NCI-H345 (cell line): ENCODE measurements at places on chromosomes 16 and 17.
A peak's percentile ranks its signal among the peaks of the same experiment; 100 is the strongest.

DNA sequence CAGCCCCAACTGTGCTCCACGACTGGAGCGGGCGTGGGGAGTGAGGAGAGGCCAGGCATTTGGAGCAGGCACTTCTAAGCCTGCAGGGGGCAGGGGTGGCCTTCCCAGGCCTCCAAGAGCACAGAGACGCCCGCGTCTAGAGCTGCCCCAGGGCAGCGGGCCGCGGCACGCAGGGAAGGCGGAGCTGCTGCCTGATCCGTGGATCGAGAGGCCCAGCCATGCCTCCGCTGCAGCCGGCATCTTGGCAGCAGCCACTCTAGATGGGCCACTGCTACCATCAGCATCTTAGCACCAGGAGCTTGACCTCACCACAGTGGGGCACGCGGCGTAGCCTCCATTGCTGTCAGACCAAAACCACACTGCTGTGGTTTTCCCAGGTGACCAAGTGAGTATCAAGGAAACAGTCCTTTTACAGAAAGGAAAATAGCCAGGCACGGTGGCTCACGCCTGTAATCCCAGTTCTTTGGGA lies 20.4 kb upstream of the WDR45B start:
- peak; percentile 38 for DNase-seq

DNA sequence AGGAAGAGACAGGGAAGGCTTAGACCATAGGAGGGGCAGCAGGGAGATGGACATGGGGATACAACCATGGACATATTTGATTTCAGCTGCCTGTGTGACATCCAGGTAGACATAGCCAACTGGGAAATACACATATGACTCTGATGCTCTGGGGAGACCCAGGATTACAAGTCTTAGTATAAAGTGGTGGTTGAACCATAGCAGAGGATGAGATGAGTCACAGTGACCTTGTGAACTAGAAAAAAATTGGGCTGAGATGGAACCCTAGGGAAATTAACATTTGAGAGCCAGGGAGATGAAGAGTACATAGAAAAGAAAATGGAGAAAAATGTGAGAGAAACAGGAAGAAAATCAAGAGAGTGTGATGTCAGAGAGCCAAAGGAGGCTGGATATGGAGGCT lies 10.2 kb downstream of the MARCHF10 start:
- DNase-seq: no peak

- DNase-seq: no peak
Observed at GRCh38 chr16:77445324-77445723, 10.5 kb upstream of the ADAMTS18 start.

DNA sequence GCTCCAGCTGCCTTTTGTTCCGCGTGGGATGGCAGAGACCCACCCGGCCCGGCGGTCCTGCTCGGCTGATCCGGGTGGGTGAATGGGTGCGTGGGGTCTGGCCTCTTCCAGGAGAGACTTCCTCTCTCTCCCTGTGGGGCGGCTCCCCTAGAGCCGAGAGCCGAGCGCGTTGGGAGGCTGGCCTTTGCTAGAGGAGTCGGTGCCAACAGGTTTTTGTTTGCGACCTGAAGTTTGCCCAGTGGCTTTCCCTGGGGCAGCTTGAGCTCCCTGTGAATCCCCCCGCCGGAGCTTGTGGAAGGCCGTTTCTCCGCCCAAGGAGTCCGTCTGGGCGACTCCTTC lies 970 bp downstream of the EPN2 start:
- peak; percentile 24 for DNase-seq

DNA sequence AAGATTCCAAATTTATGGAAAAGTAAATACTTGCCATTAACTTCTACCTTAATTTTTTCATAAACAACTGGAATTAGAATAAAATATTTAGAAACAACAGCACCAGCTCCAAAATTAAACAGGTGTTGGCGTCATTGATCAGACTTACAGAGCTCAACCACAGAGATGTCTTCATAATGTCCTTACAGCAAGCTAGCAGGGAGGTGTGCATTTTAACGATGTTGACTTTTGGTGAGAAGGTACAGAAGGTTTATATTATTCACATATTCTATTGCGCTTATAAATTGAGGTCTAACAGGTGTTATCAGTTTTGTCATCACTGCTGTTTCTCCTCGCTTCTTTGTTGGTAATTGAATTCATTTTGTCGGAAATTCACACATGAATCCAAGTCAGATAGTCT lies 226.2 kb upstream of the CA10 start:
- peak; percentile 5 for DNase-seq

DNA sequence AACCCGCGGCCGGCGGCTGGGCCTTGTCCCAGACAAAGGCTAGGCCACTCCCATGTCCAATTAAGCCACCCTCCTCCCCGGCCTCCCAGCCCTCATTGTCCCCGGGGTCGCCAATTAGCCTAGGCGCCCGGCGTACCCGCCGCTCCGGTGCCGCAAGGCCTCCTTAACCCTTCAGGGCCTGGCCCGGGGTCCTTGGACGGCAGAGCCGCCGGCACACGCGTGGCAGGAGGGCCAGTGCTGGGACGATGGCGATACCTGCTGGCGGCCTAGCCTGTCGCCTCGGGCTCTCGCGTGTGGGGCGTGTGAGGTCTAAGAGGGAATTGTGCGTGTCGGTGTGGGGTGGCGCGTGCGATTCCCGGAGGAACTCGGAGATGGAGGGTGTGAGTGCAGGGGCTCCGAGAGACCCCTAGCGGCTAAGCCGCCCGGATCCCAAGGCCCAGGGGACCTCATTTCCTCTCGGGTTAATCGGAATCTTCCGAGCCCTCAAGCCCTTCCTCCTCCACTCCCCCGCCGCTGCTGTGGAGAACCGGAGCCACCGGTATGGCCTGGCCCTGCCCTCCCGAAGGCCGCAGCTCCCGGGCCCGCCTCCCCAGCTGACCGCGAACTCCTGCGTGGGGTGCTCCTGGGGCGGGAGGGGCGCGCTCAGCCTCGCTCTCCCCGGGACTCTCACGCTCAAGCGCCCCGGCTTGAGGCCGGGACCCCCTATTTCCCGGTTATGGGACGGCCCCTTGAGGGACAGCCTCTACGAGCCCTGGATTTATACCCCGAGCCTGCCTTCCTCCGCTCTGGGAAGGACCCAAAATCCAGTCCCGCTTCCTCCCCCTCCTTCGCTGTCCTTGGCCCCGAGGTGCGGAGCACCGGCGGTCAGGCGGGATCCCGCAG lies 11.9 kb downstream of the TBX2 start:
- DNase-seq: no peak

DNA sequence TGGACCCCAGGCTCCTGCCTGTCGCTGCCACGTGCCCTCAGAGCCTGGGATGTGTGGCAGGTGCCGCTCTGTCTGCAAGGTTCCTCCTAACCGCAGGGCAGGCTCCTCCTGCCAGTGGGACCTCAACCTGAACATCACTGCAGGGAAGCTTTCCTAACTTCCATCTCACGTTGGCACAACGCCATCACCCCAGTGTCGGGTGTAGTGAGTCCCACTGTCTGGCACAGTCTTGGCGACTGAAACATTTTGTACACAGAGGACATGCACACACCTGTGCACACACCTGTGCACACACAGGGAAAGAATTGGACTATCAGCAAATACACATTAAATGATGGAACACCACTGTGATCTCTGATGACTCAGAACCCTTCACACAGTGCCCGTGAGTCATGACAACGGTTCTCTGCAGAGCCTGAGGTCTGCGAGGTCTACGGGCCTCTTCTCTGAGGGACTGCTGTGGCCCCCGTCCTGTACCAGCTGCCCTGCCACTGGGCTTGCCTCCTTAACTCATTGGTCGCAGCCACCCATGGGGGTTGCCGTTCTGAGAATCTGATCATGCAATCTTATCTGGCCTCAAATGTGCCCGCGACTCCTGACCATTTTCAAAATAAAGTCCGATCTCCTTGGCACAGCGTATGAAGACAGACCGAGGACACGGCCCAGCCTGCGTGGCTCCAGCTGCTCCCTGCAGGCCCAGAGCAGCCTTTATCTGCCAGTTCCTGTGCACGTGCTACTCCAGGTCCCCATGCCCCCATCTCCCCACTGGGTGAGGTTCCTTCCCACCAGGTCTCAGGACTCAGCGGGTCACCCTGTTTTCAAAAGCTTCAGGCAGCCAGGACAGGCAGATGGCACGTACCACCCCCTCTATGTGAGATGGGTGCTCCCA lies 7.6 kb downstream of the CCDC57 start:
- DNase-seq: peak; percentile 96

DNA sequence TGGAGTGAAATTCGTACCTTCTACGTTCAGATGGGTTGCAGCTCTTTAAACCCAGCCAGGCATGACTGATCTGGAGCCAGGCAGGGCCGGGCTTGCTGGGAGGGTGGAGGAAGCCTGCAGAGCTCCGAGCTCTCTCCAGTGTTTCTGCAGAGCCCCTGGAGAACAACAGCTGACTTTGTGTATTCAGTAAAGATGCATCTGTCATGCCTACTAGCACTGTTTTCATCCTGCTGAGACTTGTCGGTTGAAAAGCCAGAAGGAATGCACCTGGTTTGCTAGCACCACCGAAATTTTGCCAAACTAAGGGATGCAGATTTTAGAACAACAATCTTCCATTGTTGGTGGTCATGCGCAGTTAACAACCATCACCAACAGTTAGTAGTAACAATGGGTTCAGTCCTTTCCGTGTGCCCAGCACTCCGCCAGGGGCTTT lies 22.4 kb upstream of the SCNN1B start:
- DNase-seq: peak; percentile 97

GRCh38 chr17:14918540-14918939 lies 346.6 kb downstream of the PMP22 start:
- no peak for DNase-seq

- no peak for DNase-seq
Observed at GRCh38 chr17:11589716-11590115, 8.6 kb upstream of the DNAH9 start.

DNA sequence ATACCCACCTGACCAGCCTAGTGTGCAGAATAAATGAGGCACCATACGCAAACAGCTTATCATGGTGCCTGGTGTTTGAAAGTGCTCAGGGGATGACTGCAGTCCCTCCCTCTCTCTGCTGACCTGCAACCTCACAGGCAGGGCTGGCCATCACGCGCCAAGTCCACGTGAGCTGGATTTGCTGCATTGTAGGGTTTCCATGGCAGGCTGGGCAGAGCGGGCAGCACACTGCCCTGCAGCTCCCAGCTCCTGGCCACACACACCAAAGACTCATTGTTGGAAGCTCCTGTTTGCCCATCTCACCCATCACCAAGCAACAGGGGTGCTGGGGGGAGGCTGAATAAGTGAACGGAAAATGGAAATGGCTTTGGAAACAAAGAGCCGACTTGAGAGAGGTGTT lies 81.8 kb downstream of the IRX3 start:
- no peak for DNase-seq

DNA sequence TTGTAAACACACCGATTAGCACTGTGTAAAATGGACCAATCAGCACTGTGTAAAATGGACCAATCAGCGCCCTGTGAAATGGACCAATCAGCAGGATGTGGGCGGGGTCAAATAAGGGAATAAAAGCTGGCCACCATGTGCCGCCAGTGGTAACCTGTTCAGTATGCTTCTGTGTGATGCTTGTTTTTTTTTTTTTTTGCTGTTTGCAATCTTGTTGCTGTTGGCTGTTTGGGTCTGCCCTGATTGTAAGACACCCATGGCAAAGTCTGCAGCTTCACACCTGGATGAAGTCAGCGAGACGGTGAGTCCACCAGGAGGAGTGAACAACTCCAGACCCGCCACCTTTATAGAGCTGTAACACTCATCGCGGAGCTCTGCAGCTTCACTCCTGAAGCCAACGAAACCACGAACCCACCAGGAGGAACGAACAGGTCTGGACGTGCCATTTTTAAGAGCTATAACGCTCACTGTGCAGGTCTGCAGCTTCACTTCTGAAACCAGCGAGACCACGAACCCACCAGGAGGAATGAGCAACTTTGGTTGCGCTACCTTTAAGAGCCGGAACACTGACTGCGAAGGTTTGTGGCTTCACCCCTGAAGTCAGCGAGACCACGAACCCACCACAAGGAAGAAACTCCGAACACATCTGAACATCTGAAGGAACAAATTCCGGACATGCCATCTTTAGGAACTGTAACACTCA lies 85.0 kb upstream of the MED9 start:
- DNase-seq: no peak

DNA sequence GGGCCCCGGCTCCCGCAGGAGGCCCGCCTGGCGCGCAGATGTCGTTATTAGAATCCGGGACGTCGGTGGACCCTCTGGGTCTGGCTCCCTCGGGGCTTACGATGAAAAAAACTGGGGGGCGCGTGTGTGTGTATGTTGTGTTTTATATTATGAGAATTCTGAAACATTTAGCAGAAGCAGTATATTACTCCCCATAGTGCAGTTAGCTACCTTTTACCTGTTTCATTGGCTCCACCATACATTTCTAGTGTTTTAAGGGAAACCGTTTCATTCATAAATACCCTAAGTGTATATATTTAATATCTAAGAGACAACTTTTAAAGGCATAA lies 486 bp upstream of the DNAJA2 start:
- DNase-seq: no peak

GRCh38 chr17:2106308-2106955 lies 51.5 kb downstream of the HIC1 start:
- no peak for DNase-seq

GRCh38 chr17:11140043-11140442 lies 101.0 kb upstream of the SHISA6 start:
- no peak for DNase-seq

GRCh38 chr16:28902909-28903308 lies 22.1 kb downstream of the RABEP2 start:
- no peak for DNase-seq

DNA sequence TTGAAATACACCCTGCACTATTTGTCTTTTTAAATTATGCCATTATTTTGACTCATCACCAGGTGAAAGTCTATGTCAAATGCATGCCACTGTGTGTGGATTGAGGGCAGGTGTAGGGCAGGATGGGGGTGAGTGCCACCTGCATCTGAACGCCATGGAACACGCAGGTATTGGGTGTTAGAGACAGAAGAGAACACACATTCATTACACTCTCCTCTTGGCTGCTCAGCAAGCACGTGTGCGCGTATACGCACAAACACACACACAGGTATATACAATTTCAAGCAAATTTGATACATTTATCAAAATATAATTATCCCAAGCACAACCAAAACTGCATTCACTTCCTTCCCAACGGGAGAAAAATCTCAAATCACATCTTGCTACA lies 268.9 kb downstream of the NTN1 start:
- no peak for DNase-seq

DNA sequence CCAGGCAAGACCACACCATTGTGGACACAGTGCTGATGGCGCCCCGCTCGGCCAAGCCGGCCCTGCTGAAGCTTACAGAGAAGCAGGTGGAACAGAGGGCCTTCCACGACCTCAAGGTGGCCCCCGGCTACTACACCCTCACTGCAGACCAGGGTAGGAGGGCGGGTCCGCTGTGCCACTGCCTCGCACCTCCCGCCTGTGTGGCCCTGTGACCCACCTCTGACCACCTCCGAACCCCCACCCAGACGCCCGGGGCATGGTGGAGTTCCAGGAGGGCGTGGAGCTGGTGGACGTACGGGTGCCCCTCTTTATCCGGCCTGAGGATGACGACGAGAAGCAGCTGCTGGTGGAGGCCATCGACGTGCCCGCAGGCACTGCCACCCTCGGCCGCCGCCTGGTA lies 21.1 kb downstream of the ITGB4 start:
- DNase-seq: no peak
